ENCODE measurements at places on chromosomes 3 and 15.
A peak's percentile ranks its signal among the peaks of the same experiment; 100 is the strongest.

GRCh38 chr15:89116404-89116803 is 28.1 kb downstream of the ABHD2 start:
- DNase-seq, result no peak

- DNase-seq, result no peak
These were observed 183.5 kb downstream of the TJP1 start for GRCh38 chr15:29638781-29639180.

GRCh38 chr3:66553441-66554113 is 52.8 kb upstream of the LRIG1 start:
- no peak for DNase-seq

GRCh38 chr3:25171118-25171807 is 256.8 kb upstream of the RARB start:
- no peak for DNase-seq

DNA sequence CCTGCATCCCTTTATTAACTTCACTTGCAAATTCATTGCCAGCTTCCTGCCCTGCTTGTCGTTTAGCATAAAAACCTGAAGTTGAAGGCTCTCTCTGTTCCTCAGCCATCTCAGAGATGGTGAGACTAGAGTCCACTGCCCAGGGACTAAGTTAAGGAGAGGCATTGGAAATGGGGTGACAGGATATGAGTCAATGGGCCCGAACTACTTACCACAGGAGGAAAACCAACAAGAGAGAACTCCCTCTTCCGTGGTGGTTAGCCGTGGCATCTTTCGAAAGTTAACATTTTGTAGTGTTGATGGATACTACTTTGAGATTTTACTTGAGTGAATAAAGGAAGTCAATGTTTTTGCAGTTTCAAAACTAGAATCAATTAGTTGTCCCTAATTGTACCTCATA is 65.3 kb downstream of the LRTM1 start:
- DNase-seq, result no peak

DNA sequence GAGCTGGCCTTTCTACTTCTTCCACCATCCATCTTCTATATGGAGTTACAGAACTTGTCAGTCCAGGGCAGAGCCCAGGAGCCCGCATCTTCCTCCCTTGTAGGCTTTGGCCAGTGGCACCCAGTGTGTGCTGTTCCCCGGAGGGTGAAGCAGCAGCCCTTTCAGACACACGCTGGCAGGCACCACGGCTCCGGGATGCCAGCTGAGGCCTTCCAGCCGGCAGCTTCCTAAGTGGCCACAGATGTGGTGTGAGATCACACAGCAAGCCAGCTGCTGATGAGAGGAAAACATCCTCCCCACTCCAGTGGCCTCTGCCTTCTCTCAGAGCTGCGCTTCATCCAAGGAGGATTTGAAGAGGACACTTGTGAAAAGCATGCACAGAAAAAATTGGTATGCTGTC is 24.1 kb downstream of the CRABP1 start:
- DNase-seq, result no peak

DNA sequence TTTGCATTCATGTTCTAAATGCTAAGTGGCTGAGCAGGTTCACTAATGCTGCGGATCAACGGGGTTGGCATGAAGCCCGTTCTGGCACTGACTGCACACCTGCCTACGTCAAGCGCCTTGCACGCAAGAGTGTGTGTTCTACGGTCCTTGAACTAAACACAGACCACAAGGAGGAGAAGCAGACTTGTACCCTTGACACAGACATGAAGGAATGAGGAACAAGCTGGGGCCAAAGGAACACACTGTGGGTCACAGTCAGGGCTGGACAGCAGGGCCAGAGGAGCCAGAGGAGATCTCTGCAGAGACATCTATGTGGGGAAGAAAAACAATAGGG is 48.0 kb upstream of the LDHAL6B start:
- no peak for DNase-seq

GRCh38 chr3:59126446-59126845 is 76.6 kb upstream of the CFAP20DC start:
- DNase-seq, result no peak

DNA sequence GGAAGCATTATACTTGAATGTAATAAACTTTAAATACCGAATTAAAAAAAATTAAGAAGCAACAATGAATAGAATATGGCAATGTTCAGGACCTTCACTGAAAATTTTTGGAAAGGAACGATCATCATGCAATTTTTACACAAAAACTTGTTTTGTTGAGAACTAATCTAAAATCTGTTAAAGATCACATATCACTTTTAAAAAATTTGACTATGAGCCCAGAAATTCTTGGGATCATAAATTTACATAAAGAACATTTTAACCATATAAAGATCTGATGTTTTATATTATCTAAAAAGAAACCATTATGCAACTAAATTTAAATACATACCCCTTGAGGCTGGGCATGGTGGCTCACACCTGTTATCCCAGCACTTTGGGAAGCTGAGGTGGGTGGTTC is 76.2 kb upstream of the MELTF start:
- no peak for DNase-seq

DNA sequence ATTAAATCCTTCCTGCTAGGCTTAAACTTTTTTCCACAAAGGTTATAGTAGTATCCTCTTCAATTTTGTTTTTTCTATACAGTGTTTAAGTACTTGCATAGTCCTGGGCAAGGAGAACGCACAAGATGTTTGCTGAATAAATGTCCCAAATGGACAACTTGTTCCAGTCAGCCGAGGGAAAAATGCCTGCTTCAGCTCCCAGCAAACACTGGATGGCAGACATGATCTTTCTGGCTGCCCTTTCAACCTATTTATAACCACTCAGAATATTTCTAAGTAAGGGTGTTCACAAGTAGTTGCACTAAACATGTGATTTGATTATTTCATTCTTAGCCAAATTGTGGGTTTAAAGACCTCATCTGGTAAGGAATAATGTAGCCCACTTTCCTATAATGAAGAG is 29.8 kb downstream of the GNB4 start:
- no peak for DNase-seq

- no peak for DNase-seq
These were observed 28.3 kb downstream of the CCDC32 start for GRCh38 chr15:40536501-40536900.

GRCh38 chr3:120025520-120025919 is 68.7 kb downstream of the GSK3B start:
- DNase-seq, result no peak

DNA sequence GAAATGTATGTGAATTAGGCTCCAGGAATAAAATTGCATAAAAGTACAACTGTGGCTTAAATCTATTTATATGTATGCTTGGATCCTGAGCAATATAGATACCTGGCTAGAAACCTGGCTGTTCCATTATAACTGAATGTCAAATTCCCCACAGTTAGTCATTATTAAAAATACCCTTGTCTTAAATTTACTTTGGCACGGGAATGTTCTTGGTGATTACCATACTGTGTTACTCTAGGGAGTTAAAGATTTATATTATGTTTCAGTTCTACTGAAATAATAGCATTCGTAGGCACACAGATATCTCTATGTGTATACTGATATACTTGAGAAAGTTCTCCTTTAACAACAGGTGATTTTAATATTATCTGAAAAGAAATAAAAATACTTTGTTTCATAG is 394.1 kb downstream of the PTPRG start:
- DNase-seq, result no peak

GRCh38 chr3:129033633-129034321 is 26.8 kb upstream of the GP9 start:
- no peak for DNase-seq

DNA sequence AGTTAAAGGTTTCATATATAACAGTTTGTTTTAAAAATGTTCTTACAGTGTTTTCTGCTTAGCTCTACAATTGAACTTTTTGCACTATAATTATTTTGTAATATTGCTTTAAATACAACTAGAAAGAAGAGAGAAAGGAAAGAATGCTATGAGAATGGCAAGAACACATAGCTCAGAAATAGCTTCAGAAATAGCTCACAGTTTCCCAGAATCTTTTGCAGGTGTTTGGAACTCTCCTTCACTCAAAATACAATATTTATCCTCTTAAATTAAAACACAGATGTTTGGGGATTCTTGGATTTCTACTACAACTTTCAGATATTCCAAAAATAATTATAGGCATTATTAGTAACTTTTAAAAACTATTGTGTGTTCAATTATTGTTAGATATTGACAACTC is 658.0 kb upstream of the DPPA4 start:
- no peak for DNase-seq

DNA sequence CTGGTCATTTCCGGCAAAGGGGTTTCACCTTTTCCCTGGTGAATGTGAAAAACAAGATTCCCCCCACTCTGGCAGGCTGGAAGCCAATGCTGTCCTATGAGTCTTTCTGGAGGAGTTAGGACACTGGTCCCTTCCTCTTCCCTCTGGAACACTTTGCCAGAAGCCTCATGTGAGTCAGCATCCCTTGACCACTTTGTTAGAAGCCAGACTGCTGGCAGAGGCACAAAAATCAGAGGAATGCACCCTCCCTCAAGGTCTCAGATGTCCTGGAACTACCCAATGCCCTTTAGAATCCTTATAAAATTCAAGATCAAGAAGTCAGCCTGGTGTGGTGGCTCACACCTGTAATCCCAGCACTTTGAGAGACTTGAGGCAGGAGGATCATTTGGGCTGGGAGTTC is 26.6 kb downstream of the ITGB5 start:
- DNase-seq, result peak; percentile 78

DNA sequence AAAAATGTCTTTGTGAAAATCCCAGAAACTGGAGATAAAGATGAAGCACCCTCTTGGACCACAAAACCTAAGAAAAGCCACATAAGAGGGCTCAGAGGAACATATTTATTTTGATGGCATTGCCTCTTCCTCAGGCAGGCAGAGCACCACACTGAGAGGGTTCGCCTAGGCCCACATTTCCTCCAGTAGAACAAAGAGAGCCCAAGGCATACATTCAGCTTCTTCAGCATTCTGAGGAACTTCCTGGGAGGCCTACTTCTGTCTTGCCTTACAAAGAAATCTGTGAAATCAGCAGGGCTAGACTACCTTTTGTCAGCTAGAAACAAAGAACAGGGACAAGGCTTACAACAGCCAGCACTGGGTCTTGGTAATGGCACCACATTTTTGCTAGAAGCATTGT is 1325.3 kb downstream of the SI start:
- DNase-seq, result no peak

DNA sequence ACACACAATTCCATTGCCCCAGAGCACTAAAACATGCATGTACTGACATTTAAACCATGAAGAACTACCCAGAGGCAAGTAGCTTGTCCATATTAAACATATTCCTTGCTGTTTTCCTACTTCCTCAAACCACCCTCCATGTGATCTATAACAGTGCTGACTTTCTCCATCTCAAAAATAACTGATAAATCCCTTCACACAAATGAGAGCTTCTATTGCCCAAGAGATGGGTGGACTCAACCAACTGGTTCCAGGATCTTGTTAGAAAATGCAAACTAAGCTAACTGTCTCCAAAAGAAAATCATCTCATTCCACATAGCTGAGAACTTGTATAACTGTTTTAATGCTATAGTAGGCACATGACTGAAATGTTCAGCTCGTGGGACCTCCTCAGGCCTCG is 29.6 kb downstream of the DCLK3 start:
- no peak for DNase-seq

DNA sequence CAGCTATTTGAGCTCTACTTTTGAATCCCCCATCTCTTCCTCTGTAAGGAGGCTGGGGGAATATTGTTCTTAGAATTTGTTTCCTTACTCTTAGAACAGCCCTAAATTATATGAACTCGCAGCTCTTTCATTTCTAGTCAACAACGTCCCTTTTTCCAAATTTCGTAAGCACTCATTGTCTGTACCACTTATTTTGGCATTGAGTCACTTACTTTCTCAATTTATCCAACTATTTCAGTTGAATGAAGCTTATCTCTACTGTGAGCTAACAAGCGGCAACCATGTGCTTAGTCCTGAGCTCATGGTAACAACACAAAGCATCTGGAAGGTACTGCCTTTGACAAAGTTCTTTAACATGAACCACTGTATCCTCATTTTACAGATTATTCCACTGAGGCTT is 191.1 kb downstream of the GREM1 start:
- no peak for DNase-seq

- no peak for DNase-seq
These were observed 279.8 kb downstream of the FOXP1 start for GRCh38 chr3:71303627-71304200.

DNA sequence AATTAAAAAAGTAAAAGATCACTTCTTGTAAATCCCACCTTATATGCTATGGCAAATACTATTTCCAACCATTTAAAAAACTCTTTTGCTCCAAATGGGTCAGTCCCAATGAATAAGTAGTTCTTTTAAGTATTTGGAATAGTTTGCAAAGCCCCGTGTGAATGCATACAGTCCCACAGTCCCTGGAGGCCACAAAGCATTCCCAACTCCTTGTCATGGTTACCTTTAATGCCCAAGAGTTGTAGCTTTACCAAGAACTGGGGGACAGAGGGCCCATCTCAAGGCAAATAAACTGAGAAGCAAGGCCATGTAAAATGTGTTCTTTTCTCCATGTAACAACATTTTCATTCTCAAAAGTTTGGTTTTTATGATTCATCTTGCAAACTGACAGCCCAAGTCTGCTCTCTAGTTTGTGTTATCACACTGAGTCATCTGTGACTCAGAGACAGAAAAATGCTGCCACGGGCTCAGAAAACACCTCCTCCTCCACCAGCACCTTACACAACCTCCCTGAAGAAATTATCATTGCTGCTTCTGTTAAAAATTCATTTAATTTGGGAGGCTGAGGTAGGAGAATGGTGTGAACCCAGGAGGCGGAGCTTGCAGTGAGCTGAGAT is 336.2 kb downstream of the ERC2 start:
- DNase-seq, result no peak

DNA sequence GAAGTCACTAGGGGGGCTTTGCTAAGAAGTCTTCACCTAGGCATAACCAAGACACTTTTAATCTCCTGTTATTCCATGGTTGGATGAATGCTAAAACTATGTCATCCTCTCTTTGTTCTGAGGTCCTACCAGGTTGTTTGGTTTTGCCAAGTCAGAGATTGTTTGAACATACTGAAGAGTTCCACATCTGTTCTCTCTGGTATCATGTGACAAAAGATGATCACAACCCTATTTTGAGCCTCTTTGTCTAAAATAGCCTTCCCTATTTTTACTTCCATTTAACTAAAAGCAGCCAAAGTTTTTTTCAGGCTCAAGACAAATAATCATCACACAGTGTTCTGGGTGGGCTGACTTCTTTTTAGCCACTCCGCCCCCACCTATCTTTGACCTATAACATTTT is 218.4 kb upstream of the LMCD1 start:
- no peak for DNase-seq

DNA sequence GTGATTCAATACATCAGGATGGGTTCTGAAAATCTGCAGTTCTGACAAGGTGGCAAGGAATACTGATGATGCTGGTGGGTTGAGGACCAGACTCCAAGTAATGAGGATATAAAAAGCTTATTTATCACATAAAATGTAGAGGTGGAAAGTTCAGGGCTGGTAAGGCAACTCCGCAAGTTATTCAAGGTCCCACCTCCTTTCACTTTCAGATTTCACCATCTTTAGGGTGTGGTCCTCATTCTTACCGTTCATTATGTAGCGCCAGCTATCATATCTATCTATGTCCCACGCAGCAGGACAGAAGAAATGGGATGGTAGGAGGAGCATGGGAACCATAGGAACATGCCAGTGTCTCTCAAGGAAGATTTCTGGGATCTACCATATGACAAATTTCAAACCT is 80.3 kb downstream of the IL1RAP start:
- no peak for DNase-seq

GRCh38 chr3:13547591-13548371 is 1.1 kb upstream of the FBLN2 start:
- no peak for DNase-seq

All from psoas muscle (tissue), 8 donors.